Astrocyte (in vitro differentiated cells and primary cell): ENCODE measurements at places on chromosomes 11 and 22. TPM values are rescaled to one million over a fixed set of nuclear protein-coding genes. Genes with fewer than 3 reads are reported as not detected.
A peak's percentile ranks its signal among the peaks of the same experiment; 100 is the strongest.

- peak overlapping the region; percentile 100 for H3K27ac ChIP-seq
- H3K4me3 ChIP-seq: peak overlapping the region; percentile 62
- no peaks in the 10 kb centered on the region for H3K27me3 ChIP-seq
- H3K36me3 ChIP-seq: peaks cover 7% of the 10 kb centered on the region
Observed at GRCh38 chr11:65420979-65421793, 1.4 kb upstream of the NEAT1 start.

GRCh38 chr11:34349882-34350281 is 7.9 kb downstream of the ABTB2 start:
- peak; percentile 63 for DNase-seq
- no peak overlapping the region for H3K4me3 ChIP-seq
- H3K36me3 ChIP-seq: no peaks in the 10 kb centered on the region
- peaks cover 37% of the 10 kb centered on the region for H3K4me1 ChIP-seq
- no peaks in the 10 kb centered on the region for H3K27me3 ChIP-seq
- H3K27ac ChIP-seq: no peak overlapping the region

GRCh38 chr11:71213696-71214552 is 38.5 kb downstream of the SHANK2 start:
- H3K4me1 ChIP-seq: no peaks in the 10 kb centered on the region
- no peak overlapping the region for H3K4me3 ChIP-seq
- no peaks in the 10 kb centered on the region for H3K27me3 ChIP-seq

DNA sequence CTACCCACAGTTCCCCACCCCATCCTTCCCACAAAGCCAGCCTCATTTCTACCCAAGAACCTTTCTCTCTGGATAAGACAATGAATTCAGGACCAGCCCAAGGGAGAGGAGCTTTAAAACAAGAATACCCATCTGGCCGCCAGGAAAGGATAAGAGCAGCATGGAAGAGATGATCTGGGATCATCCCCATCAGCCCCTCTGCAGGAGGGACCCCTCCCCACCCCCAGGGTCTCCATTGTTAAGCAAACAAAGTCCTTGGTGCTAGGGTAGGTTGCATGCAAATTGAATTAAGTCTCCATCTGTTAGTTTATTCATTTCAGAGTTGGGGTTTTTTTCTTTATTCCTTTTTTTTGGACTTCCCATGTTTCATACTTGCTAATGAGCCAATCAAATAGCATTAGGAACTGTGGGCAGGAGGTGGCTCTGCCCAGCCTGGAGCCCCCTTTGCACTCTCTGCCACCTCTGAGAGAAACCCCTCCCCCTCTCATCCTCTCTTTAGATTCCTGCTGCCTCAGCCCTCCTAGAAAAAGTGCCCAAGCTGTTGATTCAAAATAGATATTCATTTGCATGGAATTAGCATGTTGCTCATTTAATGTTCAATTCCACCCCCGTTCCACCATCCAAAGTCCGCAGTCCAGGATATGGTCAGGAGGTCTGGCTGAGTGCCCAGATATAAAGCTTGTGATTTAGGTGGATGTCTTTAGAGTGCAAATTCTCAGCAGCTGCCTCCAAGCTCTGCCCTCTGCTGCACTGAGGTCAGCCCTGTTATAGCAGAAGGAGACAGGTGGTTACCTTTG is 138.5 kb upstream of the NCAM1 start:
- no peak for DNase-seq
- no peak overlapping the region for H3K27ac ChIP-seq
- no peak overlapping the region for H3K4me3 ChIP-seq
- no peaks in the 10 kb centered on the region for H3K4me1 ChIP-seq

TIMM8B gene
- 68.1 and 68.9 TPM in 2 replicates for total RNA-seq

DNA sequence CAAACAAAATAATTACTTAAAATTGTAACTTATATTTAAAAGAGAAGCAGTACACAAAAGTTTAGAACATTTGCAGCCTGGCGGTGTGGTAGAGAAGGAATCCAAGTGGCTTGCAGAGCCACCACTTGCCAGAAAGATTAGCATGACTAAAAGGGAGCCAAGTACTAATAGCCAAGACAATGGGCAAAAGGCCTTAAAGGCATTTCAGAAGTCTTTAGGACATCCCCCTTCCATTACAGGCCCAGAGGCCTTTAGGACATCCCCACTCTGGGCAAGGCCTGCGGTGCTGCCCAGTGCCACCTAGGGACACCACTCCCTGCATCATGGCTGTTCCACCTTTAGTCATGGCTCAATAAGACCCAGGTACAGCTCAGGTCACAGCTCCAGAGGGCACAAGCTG is 32.4 kb downstream of the TMEM225 start:
- no peak overlapping the region for H3K4me3 ChIP-seq
- no peak overlapping the region for H3K27ac ChIP-seq
- no peak for DNase-seq
- no peaks in the 10 kb centered on the region for H3K4me1 ChIP-seq
- H3K27me3 ChIP-seq: no peaks in the 10 kb centered on the region

DNA sequence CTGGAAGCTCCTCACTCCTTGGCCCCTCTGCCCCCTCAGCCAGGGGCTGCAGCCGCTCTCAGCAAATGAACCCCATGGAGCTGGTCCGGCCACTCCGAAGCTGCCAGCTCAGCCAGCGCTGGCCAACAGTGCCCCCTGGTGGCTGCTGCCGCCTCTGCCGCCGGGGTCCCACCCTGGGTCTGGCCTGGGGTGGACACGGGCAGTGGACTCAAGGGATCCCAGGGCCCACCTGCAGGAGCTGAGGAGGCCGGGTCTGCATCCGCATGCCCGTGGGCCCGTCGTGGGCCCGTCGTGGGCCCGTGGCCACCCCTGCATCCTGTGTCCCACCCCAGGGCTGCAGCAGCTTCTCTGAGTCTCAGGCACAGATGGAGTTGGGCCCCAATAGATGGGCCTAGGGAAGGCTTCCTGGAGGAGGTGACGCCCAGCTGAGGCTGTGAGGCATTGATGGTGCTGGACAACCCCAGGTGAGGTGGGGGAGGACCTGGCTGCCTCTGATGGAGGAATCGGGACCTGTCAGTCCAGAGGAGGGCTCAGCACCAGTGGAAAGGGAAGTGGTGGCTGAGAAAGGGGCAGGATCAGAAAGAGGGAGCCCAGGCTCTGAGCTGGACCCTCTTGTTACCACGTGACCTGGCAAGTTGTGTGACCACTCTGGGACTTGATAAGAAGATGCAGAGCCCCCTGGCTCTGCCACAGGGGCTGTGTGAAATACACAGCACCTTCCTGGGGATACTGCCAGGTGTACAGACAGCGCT is 522.3 kb downstream of the BRD1 start:
- H3K4me3 ChIP-seq: no peak overlapping the region
- H3K36me3 ChIP-seq: no peaks in the 10 kb centered on the region

- peak overlapping the region; percentile 47 for H3K4me3 ChIP-seq
- H3K4me1 ChIP-seq: peaks cover 11% of the 10 kb centered on the region
- no peak overlapping the region for H3K27ac ChIP-seq
- peaks cover 29% of the 10 kb centered on the region for H3K27me3 ChIP-seq
Observed at GRCh38 chr11:122440811-122441665, 214.5 kb upstream of the UBASH3B start.

FOSL1 gene
- total RNA-seq: 24.5 and 37.9 TPM in 2 replicates

DNA sequence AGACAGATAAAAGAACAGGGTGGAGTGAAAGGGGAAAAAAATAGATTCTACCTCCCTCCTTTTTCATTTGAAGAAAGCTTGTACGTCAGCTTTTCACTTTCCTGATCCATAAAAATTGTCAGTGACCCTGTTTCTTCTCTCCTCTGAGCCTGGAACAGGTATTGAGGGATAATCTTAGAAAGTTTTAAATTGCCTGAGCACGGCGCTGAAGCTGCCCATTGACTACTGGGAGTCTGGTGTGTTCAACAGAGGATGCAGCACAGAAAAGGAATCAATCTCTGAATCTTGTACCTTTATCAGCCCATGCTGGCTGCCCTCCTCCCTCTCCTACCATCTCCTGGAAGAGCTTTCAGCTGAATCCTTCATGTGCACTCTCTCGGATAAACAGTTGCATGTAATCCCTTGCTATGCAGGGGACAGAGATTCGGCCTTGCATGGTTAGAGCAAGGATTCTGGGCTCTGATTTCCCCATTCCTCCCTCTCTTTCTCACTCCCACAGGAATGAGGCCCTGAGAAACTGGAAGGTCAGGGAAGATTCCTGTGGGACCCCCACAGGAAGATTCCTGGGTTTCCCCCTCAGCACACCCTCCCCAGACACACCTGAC is 162.4 kb upstream of the SYN3 start:
- no peak for DNase-seq
- H3K36me3 ChIP-seq: no peaks in the 10 kb centered on the region
- H3K27me3 ChIP-seq: no peaks in the 10 kb centered on the region
- H3K4me3 ChIP-seq: no peak overlapping the region
- no peaks in the 10 kb centered on the region for H3K4me1 ChIP-seq

SLC7A4 gene
- total RNA-seq: 0.31 and 0.93 TPM in 2 replicates
